ENCODE measurements at places on chromosomes 6 and 20.
A peak's percentile ranks its signal among the peaks of the same experiment; 100 is the strongest.

DNA sequence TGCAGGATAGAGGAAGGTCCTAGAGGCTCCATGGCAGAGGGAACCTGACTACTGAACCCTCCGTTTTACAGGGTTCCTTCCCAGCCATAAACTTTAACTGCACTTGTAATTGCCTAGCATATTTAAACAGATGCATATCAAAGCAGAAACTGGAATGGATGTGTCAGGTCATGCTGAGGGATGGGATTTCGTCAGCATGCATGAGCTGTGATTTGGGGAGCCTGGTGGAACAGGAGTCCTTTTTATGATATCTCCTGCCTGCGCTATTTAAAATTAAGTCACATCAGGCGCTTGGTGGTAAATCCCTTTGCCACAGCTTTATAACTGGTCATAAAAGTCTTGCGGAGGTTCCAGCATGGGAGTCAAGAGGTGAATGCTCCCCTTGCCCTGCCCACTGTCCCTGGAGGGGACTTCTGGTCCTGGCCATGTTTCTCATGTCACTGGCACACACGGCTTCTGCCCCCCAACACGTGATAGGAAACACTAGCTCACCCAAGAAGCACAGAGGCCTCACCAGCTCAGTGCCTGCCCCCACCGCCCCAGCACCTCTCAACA lies 26.0 kb upstream of the PCMTD2 start:
- no peak for DNase-seq

DNA sequence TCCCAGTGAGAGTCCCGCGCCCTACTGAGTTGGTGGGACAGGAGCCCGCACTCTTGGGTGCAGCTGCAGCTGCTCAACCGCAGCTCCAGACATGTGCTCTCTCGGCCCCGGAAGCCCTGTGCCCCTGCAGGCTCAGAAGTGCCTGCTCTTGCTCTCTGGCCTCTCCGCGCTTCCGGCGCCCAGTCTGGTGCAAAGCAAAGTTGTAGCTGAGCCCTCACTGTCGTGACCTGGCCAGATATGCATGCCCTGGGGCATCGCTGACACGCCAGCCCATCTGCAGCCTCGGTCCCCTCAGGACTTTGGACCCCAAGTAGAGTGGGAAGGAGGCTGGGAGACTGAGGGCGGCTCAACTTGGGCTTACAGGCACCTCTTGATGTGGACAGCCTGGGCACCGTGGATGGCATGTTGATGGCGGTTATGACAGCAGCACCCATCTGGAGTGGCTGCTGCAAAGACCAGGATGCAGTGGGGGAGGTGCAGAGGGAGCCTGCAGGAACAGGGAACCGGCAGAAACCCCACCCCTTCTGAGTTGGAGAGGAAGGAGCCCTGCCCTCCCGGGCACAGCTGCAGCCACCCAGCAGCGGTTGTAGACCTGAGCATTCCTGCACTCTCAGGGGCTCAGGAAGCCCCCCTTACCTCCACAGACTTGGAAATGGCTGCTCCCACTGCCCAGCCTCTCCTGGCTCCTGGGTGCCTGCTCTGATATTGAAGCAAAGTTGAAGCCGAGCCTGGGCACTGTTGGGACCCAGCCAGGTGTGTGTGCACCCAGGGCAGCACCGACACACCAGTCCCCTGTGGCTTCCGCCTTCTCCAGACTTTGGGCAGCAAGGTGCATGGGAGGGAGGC lies 462.6 kb downstream of the TBC1D32 start:
- no peak for DNase-seq

GRCh38 chr6:16305788-16306187 lies 67.4 kb downstream of the GMPR start:
- DNase-seq, result no peak

GRCh38 chr6:73565767-73566485 lies 45.1 kb upstream of the EEF1A1 start:
- no peak for DNase-seq

DNA sequence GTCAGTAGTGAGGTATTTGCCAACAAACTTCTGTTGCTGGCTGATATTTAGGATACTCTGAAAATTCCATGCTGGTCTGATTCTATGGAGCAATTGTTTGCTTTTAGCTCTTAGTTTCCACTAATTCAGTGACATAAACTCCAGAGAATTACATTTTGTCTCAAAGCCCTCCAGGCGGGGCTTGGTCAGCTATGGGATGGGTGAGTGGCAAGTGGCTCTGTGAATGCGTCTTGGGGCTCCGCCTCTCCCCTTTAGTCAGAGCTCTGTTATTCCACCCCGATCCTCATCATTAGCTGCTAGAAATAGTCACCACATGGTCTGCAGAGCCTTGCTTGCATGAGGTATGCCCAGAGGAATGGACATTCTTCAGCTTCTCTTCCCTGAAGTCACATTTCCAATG lies 540.6 kb downstream of the QKI start:
- no peak for DNase-seq

DNA sequence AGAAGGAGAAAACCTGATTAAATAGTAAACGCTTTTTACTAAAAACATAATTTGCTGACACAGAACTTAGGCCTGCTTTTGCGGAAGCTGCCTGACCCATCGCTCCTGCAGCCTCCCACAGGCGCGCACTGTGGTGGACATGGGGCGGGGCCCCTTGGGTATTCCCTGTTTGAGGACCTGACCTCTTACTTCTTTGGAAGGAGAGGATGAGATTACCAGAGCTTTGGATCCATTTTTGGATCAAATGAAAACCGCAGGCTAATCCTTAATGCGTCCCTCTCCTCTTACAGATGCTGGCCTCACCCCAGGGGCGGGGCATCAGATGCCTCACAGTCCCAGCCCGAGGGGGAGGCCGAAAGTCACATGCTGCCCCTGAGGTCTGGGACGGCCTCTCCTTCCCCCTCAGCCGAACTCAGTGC lies 151.0 kb downstream of the SCML4 start:
- DNase-seq, result no peak

- DNase-seq, result no peak
Observed at GRCh38 chr20:44028868-44029847, 114.5 kb downstream of the TOX2 start.

GRCh38 chr6:169085466-169085865 lies 168.2 kb downstream of the THBS2 start:
- DNase-seq, result no peak

DNA sequence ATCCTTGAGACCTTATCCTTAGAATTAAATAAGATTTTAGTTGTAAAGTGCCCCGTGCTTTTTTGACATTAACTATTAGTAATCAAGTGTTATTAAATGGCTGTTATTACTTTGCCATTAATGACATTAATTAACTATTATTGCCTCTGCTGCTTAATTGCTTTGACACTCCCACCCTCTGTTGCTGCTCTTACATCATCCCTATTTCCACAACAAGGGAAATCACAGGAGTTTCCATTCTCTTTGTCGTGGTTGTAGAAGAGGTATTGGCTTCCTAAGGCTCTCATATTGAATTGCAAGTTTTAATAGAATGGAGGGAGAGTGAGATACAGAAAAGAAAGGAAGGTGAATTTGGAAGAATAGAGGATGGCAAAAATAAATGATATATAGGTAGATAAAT lies 545.8 kb downstream of the MMUT start:
- DNase-seq, result no peak

DNA sequence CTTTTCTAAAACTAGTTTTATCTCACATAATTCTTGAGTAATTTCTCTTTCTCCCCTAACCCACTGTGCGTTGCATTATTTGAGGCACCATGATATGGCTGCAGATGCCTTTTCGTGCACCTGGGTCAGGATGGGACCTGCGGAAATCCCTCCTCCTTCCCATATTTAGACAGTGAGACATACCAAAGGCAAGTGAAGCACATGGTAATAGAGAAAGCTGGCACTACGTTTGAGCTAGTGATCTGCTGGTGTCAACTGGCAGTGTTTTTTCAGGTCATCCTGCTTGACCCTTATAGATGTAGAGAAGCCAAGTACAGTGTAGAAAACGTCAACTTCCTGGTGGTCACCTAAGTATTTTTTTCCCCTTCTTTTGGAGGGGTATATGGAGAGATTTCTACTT lies 71.7 kb downstream of the FOXO3 start:
- no peak for DNase-seq

- no peak for DNase-seq
Observed at GRCh38 chr6:70107852-70108629, 194.8 kb downstream of the COL9A1 start.

DNA sequence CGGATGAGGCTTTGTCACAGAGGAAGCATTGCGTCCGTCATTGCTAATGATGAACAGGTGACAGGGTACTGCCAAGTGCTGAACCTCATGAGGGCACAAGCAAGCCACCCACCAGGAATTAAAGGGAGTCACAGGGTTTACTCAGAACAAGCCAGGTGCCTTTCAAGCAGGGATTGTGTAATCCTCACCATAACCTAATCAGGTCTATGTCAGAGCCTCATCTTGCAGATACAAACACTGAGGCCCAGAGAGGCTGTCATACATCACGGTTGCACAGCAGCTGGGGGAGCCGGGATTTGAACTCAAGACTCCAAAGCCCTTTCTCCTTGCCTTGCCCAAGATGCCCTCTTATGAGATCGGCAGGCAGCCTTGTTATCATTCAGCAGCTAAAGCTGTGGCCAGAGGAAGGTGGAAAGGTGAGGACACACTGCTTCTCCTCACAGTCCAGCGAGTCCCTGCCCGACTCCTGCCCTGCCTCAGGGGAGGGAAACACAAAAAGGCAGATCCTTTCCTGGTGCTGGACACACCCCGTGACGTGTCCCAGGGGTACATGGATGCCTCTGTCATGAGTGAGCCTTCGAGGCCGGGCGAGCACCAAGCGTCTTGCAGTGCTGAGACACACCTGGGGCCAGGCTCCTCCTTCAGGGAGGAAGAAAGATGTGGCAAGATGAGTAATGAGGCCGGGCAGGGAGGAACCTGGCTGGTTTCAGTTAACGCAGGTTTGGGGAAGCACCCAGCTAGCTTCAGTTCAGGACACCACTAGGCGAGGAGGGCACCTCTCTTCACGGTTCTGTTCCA lies 214.9 kb downstream of the LY86 start:
- peak; percentile 26 for DNase-seq

- DNase-seq, result no peak
Observed at GRCh38 chr20:59742351-59743095, 138.2 kb downstream of the PHACTR3 start.

DNA sequence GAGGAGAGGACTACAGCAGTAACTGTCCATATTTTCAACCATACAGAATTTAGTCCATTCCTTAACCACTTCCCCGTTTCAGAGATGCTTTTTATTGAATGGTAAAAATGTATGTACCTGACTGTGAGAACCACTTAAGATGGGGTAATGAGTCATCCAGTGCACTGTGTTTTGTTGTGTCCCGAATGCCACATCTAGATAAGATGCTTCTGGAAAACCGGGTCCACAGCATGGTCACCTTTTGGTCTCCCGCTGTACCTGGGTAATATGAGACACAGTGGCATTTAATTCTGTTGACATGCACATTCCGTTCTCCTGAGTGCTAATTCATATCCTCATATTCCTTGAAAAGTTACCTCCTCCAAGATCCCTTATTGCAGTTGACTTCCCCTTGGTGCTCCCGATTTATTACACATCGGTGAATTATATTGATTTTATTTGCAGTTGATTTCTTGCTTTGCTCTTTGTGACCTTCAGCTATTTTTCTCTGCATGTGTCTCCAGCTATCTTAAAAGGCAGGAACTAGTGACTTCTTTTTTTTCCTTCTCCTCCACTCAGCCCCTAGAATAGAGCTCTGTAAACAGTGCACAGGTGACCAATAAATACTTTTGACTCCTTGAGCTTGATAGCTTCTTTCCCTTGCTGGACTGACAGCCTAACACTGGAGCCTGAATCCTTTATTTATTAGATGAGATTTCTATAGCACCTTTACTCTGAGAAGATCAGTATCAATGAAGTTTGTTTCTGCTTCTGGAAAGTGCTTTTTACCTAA lies 314.6 kb downstream of the ZFAND3 start:
- no peak for DNase-seq

DNA sequence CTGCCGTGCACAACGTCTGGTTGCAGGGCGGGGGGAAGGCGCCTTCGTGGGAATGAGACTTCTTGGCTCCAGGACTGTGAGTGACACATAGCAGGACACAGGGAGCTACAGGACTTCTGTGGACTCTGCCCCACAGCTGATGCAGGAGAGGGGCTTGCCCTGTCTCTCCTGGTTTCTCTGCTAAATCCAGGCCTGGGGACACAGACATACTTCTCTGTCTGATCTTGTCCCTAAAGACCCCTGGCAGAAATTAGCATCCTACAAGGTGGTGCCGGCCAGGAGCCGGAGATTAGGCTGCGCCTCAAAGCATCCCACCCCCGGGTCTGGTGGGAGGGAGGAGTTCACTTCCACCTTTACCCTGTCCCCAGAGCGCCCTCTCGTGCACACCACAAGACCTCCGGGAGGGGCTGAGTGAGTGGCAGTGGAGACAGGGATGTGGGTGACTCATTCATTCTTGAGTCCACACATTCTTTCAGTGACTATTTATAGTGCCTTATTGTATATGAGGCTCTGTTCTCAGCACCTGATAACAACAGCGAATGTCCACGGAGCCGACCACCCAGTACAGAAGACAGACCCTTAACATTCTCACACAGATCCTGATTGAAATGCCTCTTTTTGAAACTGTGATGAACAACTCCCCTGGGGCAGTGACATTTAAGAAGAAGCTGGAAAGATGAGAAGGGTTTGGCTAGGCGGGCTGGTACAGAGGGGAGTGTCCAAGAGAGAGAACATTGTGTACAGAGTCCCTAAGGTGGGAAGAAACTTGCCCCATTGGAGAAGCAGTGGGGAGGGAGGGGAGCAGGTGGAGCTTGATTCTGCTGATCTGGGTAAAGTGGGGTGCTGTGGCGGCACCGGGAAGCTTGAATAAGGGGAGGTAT lies 39.0 kb downstream of the GMPR start:
- DNase-seq, result no peak

- DNase-seq, result no peak
Observed at GRCh38 chr20:56322681-56323080, 36.1 kb upstream of the FAM210B start.

DNA sequence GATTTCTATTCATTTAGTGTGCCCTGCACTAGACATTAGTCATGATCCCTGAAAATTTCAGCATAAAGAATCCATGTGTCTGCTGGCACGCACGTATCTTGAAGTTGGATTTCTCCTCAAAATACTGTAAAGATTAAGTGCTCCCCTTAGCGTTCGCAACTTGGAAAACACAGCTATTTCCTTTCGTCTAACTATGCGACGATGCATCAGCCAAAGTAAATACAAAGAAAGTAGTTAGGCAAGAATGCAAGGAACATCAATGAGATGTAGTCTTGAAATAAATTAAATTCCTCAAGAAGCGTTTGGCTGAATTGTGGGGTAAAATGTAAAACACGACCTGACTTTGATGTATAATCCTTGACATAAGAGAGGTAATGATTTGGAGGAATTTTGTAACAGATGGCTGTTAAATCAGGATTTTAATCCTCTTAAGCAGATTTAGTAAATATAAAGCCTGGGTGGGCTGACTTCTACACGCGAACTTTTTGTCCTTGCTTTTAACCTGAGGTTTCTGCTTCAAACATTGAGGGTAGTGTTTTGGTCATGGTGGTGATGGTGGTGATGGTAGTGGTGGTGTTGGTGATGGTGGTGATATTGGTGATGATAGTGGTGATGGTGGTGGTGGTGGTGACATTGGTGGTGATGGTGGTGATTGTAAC lies 88.2 kb downstream of the FOXF2 start:
- no peak for DNase-seq

GRCh38 chr6:154590756-154591155 lies 80.3 kb upstream of the CNKSR3 start:
- no peak for DNase-seq

- DNase-seq, result no peak
Observed at GRCh38 chr6:90135667-90136066, 161.0 kb downstream of the BACH2 start.

- DNase-seq, result no peak
Observed at GRCh38 chr6:25050356-25050755, 114.6 kb upstream of the RIPOR2 start.

- no peak for DNase-seq
Observed at GRCh38 chr6:42079941-42080464, 29.7 kb downstream of the TAF8 start.
